ENCODE measurements at places on chromosomes 3 and 15. TPM values are rescaled to one million over a fixed set of nuclear protein-coding genes. Genes with fewer than 3 reads are reported as not detected.

SLC22A13 gene
- total RNA-seq = 0.72 TPM

TMC3 gene
- 0.22 TPM for total RNA-seq

DLG1 gene
- 210 TPM for total RNA-seq

ACKR2 gene
- total RNA-seq = 2.1 TPM

P3H2 gene
- total RNA-seq = 46.9 TPM

Data from astrocyte (in vitro differentiated cells and primary cell).